ENCODE measurements at places on chromosomes 5 and 9.

- no peak for DNase-seq
Measured at GRCh38 chr5:170117736-170118135, 12.0 kb downstream of the FOXI1 start.

DNA sequence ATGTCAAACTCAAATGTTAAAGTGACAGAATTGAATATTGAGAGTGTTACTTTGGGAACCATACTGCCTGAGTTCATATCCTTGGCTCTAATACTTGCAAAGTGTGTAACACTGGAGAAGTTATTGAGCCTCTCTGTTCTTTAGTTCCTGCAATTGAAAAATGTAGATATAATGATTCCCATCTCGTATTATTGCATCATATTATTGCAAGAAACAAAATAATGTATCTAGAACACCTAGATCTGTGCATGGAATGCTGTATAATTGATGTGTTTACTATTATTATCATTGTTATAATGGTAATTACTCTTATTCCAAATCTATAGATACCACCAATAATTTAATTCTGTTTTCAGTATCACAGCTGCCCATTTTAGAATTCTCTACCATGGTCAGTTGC lies 310.3 kb downstream of the GABRG2 start:
- DNase-seq = no peak

- no peak for DNase-seq
Measured at GRCh38 chr9:135677641-135678168, 14.6 kb downstream of the LCN9 start.

- DNase-seq = no peak
Measured at GRCh38 chr5:90940227-90940995, 381.8 kb downstream of the ADGRV1 start.

DNA sequence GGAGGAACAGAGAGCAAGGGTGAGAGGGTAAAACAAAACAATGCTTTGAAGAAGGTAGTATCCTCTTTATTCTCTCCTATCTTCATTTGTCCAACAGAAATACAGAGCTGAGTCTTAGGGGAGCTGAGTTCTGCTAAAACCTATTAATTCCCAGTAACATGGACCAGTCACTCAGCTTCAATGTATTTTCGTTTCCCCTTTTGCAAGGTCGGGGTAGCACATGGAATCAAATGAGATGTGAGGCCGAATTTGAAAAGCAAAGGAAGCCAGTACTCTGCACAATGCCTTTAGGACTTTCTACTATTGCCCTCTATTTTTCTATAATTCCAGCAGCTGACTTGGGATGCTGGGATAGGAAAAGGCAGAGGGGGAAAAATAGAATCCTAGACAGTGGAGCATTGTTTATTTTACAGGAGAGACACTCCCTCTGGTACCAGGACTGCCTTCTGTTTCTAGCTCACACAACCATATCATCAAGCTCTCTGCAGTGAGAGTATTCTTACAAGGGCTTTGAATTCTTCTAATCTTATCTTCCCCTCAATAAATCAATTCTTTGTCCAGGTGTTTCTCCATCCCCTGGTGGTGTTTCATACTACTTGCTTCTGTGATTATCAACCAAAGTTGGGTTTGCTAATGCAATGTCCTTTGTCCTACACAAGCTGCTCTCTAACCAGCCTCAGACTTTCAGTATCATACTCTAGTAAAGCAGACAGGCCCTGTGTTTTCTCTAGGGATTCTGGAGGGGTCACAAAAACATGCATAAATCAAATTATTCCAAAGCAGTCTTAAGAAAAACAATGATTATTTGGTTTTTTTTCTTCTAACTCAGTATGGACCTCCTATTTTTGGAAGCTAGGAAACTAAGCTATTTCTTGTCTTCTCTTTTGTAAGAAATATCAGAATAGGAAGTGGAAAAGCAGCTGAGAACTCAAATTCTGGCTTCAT lies 341.5 kb downstream of the OSTF1 start:
- DNase-seq = no peak

- DNase-seq = peak; percentile 5
Measured at GRCh38 chr5:63963080-63963735, 963 bp upstream of the HTR1A start.

DNA sequence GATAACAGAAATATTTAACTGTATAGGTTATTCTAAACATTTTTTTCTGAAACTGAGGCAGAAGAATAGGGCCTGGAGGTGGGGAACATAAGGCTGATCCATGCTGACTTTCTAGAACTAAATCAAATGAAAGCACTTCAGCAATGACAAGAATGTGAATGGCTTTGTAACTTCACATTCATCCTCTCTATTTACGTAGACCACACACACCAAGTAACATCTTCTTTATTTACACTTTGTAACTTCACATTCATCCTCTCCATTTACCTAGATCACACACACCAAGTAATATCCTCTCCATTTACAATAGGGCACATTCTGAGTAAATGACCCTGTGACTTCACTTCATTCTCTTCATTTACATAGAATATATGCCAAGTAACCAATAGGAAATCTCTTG lies 251.8 kb upstream of the CDH9 start:
- DNase-seq = no peak

- DNase-seq = peak; percentile 16
Measured at GRCh38 chr9:105067895-105068580, 140.1 kb upstream of the ABCA1 start.

GRCh38 chr9:113998525-113999255 lies 79.4 kb downstream of the AMBP start:
- no peak for DNase-seq

DNA sequence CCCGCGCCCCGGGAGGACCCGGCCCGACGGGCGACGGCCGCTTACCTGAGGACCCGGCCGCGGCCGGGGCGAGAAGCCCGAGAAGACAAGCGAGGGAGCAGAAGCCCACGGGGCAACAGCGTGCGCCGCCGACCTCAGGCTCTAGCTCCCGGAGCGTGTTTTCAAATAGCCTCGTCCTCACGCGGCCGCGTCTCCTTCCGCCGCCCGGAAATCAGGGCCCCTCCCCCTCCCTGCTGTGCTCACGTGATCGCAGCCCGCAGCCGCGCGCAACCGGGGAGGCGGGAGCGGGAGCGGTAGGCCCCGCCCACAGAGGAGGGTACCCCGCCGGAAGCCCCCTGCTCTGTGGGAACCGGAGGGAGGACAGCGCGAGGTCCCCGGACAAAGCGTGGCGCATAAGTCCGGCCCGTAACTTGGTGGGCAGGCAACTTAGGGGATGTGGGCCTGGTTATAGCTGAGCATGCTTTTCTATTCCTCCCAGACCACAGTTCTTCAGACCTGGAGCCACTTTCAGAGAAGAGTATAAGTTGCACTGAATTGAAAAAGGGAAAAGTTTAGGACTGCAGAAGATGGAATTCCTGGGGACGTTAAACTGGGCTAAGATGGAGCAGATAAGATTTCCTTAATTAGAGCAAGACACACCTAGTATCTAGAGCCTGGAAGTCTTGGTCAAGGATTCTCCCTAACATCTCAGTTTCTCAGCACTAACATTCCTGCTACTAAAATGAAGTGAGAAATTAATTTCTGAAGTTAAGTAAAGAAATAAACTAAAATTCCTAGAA lies at the start of gene TEX10:
Gene TEX10, minus strand, starts transcription at position 216 of the 779 bp plus-strand sequence. CDS start 3,579 bp downstream, outside the sequence.
- peak; percentile 87 for DNase-seq

DNA sequence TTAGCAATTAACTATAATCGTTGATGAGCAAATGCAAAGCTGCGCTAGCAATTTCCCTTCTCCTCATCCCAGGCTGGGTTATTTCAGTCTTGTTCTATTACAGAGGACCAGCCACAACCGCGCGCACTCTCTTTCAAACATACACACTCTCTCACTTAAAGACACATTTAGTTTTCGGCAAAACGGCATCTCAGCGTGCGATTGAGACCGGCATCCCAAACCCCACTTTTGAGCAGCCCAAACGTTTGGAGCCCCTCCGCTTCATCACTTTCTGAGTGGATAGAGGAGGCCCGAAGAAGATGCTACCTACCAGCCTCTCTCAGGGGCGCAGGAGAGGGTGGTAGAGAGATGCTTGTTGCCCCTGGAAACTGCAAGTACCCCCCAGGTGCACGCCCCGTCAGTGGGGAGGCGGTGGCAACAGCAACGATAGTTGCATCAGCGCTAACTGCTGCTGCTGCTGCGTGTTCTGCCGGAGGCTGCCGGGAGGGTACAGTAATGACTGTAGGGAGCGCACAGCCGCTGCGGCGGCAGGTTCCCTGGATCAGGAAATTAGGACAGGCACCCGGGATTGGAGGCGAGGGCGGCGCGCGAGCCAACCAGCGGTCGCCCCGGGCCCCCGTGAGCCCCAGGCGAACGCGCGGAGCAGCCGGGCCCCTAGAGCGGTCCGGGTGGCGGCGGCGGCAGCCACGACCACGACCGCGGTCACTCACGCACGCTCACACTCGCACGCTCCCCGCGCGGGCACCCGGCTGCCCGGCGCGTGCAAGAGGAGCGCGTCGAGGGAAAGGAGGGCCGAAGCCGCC lies 467 bp upstream of the VLDLR start:
- DNase-seq = peak; percentile 91
